Vagina (tissue), 2 donors: ENCODE measurements at places on chromosomes 6 and 20. TPM values are rescaled to one million over a fixed set of nuclear protein-coding genes. Genes with fewer than 3 reads are reported as not detected.

DNA sequence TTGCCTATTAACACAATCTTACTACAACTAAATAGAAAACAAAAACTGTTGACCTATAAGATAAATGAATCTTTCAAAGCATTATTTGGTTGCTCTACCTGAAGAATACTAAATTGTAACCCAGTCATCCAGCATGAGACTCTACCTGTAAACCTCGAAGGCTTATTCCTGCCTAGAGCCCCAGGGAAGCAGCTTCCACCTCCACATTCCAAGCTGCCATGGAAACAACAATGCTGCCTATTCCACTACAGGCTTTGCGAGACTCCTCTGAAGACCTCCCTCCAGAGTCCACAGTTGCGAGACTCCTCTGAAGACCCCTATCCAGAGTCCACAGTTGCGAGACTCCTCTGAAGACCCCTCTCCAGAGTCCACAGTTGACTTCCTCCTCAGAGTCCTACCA is 15.7 kb downstream of the GMDS start:
- no peak overlapping the region for H3K4me3 ChIP-seq
- H3K4me1 ChIP-seq, result peaks cover 14% of the 10 kb centered on the region
- no peak for DNase-seq
- no peaks in the 10 kb centered on the region for H3K36me3 ChIP-seq
- no peak overlapping the region for H3K27ac ChIP-seq

DNA sequence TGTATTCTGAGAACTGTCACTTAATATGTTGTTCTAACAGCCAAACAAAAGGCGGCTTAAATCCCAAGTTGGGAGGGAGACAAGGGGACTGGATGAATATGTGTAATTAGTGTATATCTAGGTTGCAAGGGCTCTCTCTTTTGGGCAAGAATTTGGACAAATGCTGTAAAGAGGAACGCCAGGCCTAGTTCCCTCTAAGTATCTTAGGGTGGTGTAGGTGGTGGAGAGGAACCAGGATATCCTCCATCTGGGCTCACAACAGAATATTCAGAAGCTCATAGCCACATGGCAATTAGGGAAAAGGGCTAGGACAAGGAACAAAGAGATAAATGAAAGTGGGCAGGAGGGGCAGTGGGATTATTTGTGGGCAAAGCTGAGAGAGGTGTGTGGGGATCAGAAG is 149.5 kb downstream of the LRFN2 start:
- H3K4me1 ChIP-seq, result no peaks in the 10 kb centered on the region
- H3K27ac ChIP-seq, result no peak overlapping the region
- H3K36me3 ChIP-seq, result no peaks in the 10 kb centered on the region
- DNase-seq, result no peak

The TMEM14A gene
- total RNA-seq, result 16.9 TPM

DNA sequence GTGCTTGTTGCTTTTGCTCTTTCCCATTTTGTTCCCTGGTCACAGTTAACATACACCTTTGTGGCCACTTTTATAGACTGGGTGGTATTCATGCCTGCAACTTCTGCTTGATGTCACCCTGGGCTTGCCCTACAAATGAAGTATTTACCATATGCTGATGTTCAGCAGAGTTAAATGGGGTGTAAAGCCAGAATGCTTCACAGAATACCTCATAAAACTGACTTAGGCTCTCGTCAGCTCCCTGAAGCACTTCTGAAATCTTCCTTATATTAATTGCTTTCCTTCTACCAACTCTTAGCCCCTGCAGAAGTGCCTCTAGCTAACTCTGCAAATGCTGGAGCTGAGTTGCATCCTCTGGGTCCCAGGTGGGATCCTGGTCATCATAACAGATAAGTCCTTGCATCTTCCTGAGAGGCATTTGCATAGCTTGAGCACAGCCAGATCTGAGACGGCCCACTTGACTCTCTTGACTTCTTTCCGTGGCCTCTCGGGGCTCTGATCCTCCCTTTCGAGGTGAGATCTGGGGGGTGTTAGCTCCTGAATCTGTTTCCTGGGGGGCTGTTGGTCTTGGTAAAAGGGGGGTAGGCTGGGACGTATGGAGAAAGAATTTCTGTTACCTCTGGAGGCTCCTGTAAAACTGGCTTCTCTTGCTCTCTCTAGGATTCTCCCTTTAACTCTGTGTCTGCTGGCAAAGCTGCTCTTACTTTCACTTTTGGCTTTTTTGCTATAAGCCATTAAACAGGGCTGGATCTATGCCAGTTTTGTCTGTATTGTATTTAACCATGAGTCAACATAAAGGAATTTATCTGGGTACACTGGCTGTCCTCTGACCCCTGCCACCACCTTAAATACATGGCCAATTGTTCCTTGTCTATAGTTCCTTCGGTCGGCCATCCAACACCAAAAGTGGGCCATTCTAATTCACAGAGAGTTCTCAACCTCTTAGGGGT is 223.0 kb upstream of the SYNCRIP start:
- peaks cover 31% of the 10 kb centered on the region for H3K4me1 ChIP-seq
- peak overlapping the region; percentile 59 for H3K27ac ChIP-seq
- H3K27me3 ChIP-seq, result no peaks in the 10 kb centered on the region
- H3K4me3 ChIP-seq, result peak overlapping the region; percentile 48

GRCh38 chr6:1596088-1596852 is 13.4 kb upstream of the FOXC1 start:
- DNase-seq, result no peak
- no peaks in the 10 kb centered on the region for H3K36me3 ChIP-seq
- H3K4me1 ChIP-seq, result no peaks in the 10 kb centered on the region
- no peak overlapping the region for H3K4me3 ChIP-seq

The TUBB1 gene
- not detected for total RNA-seq

- H3K4me1 ChIP-seq, result no peaks in the 10 kb centered on the region
- H3K36me3 ChIP-seq, result no peaks in the 10 kb centered on the region
- no peaks in the 10 kb centered on the region for H3K27me3 ChIP-seq
- H3K4me3 ChIP-seq, result no peak overlapping the region
- H3K27ac ChIP-seq, result no peak overlapping the region
Observed at GRCh38 chr6:139037490-139037889, 8.9 kb downstream of the ABRACL start.

- H3K36me3 ChIP-seq, result no peaks in the 10 kb centered on the region
- DNase-seq, result no peak
- H3K4me3 ChIP-seq, result no peak overlapping the region
- H3K4me1 ChIP-seq, result peaks cover 18% of the 10 kb centered on the region
- H3K27ac ChIP-seq, result no peak overlapping the region
- H3K27me3 ChIP-seq, result no peaks in the 10 kb centered on the region
Observed at GRCh38 chr20:49377326-49377725, 99.5 kb upstream of the ZNFX1 start.

GRCh38 chr20:43096931-43097260 is 92.8 kb downstream of the PTPRT start:
- no peak overlapping the region for H3K27ac ChIP-seq
- no peaks in the 10 kb centered on the region for H3K27me3 ChIP-seq
- H3K4me1 ChIP-seq, result no peaks in the 10 kb centered on the region
- no peaks in the 10 kb centered on the region for H3K36me3 ChIP-seq
- no peak overlapping the region for H3K4me3 ChIP-seq

The ARFGEF3 gene
- 2.2 TPM for total RNA-seq
